ENCODE measurements at places on chromosomes 12 and 14.

- H3K36me3 ChIP-seq = no peaks in the 10 kb centered on the region
- no peak overlapping the region for H3K27ac ChIP-seq
These were observed 7.7 kb upstream of the PSMA6 start for GRCh38 chr14:35284506-35284905.

DNA sequence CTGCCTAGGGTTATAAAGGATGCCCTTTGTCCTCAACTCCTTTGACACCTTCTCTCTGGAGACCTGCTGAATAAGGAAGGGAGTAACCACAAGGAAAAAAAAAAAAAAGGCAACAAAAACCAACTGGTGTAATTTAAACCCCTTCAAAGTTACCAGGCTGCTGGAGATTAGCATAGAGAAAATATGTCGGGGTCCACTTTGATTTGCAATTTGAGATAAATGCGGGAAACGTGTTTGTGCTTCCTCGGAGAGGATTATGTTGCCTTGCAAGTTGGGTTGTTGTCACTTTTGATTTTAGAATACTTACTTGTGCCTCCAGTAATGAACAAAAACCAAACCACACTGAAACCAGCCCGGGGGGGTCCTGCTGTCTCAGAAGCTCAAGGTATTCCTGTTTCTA is 200.2 kb upstream of the MYL2 start:
- no peak overlapping the region for H3K4me3 ChIP-seq
- no peaks in the 10 kb centered on the region for H3K4me1 ChIP-seq
- DNase-seq = no peak

GRCh38 chr12:25840678-25841465 is 117.6 kb upstream of the RASSF8 start:
- no peak for DNase-seq
- no peaks in the 10 kb centered on the region for H3K4me1 ChIP-seq
- no peak overlapping the region for H3K27ac ChIP-seq
- H3K27me3 ChIP-seq = no peaks in the 10 kb centered on the region

DNA sequence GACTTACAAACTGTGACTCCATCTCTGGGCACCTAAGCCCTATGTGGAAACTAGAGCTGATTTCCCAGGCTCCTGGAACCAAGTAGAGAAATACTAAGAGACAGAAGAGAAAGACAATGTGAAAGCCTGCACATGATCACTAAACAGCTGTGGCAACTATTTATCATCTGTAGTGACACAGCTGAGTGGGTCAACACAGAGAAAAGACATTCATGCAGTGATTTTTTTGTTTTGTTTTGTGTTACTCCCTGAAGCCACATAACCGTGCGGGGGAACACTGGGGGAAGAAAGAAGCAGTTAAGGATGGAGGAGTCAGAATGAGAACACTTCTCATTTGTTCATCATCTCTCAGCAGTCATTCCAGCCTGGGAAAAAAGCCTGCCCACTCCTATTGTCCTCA is 1.5 kb downstream of the PRR4 start:
- no peak overlapping the region for H3K4me3 ChIP-seq
- H3K27me3 ChIP-seq = no peaks in the 10 kb centered on the region
- no peak overlapping the region for H3K27ac ChIP-seq
- no peaks in the 10 kb centered on the region for H3K4me1 ChIP-seq
- no peaks in the 10 kb centered on the region for H3K36me3 ChIP-seq

DNA sequence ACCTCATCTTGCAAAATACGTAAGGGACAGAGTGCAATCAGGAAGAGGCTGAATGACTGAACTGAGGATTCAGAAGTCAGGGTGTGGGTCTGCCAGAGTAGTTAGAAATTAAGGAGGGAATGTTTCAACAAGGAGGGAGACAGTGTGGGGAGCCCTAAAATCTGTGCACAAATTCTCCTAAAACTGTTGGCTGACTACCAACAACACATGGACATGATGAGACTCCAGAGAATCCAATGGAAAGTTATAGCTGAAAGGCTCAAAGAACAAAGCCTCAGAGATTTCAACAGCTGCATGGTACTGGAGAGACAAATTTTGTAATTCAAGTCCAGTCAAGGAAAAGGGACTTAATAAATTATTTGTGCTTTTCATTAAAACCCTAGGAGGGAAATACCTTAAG is 36.1 kb upstream of the NEDD1 start:
- H3K36me3 ChIP-seq = no peaks in the 10 kb centered on the region
- no peak overlapping the region for H3K27ac ChIP-seq
- no peak overlapping the region for H3K4me3 ChIP-seq
- H3K27me3 ChIP-seq = no peaks in the 10 kb centered on the region
- DNase-seq = no peak

- DNase-seq = no peak
- H3K27me3 ChIP-seq = no peaks in the 10 kb centered on the region
- peak overlapping the region; percentile 50 for H3K27ac ChIP-seq
These were observed 56.0 kb downstream of the TTC9 start for GRCh38 chr14:70697701-70698100.
